Stimulated activated CD4-positive, alpha-beta T cell treated with anti-CD3 and anti-CD28 coated beads, Interleukin-12 subunit alpha, Interleukin-12 subunit beta, amount 100 ng/mL, for 24 hours (primary cell): ENCODE measurements at places on chromosomes 6 and 20.

DNA sequence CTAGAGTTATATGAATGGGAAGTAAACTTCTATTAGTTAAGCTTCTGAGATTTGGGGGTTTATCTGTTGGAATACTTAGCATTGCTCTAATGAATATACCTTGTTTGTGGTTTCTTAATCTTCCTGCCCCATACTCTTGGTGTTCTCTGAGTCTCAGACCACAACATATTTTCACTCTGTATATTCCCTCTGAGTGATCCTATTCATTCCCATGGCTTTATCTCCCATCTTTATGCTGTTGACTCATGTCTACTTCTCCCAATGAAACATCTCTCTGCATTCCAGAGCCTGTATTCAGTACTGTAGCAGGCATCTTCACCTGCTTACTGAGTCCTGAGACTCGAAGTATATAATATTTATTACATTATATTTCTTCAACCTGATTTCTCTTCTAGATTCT is 283.7 kb upstream of the MAP3K7 start:
- no peak for DNase-seq

GRCh38 chr6:3186974-3187382 is 29.6 kb upstream of the TUBB2A start:
- DNase-seq, result no peak

DNA sequence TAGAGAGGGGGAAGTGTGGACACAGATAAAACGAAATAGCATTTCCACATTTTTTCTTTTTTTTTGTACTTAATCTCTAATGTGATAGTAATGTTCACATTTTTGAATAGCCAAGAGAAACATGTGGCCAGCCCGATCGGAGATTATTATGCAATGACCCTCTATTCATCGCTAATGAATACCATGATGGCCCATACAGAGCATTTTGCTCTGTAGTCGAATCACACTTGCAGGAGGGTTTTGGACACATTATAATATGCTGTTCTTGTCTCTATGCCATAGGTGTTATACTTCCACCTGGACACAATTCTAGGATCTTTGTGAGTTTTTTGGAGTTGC is 60.1 kb downstream of the MTHFD1L start:
- DNase-seq, result no peak

DNA sequence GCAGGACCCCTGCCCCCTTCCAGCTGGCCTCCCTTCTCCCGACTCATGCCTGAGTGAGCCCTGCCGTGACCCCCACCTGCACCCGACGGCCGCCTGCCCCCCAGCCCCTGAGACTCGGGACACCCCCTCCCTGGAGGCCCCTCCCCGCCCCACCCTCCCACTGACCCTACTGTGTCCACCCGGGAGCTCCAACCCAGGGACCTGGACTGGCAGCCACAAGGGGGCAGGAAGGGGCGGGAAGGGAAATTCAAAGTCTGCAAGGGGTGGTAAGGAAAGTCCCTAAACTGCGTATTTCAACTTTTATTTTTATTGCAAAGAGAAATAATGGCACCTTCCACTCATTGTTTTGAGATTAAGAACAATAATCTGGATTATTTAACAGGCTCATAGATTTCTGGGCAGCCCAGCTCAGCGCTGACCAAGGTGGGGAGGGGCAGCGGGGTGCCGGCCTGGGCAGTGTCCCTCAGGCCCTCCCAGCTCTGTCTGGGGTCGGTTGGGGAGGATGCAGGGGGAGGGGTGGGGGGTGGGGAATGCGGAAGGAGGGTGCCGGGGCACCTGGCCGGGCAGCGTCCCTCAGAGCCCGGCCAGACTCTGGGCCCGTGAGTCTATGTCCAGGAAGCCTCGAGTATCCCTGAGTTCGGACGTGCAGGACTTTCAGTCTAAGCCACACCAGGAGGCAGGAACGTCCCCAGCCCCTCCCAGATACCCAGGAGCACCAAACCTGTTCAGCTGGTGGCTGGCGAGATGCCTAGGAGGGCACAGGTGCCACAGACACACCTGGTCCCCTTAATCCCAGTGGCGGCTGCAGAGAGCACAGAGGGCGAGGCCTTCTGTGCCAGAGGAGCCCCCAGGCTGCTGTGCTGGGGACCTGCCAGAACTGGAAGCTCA is 1.3 kb upstream of the PTK6 start:
- DNase-seq, result no peak

DNA sequence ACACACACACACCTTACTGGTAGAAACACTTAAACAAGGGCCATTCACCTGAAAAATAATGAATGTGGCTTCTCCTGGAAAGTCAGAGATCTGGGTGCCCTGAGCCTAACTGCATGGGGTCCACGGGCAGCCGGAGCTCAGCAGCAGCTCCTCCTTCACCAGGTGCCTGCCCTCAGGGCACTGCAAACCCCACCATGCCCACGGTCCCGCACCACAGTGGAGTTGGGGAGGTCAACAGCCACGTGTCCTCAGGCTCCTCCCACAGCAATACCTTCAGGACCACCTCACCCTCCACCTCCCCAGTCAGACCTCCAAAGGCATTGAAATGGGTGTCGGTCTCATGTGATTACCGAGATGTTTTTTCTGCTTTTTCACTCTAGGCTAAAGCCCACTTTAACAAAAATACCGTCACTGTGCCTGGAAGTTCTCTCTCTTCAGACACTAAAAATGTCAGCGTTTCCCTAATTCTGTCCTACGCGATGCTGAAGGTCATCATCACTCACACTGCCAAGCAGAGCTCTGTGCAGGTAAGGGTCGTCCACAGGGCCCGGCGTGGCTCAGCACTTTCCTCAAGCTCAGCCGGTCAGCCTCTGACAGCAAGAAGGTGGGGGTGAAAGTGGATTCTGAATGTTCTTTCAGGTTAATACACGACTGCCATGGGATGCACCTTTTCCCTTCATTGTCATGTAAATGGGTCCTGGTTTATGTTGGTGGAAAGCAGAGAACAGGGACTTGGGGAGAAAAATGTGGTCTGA is 48.9 kb downstream of the CDK5RAP1 start:
- no peak for DNase-seq

DNA sequence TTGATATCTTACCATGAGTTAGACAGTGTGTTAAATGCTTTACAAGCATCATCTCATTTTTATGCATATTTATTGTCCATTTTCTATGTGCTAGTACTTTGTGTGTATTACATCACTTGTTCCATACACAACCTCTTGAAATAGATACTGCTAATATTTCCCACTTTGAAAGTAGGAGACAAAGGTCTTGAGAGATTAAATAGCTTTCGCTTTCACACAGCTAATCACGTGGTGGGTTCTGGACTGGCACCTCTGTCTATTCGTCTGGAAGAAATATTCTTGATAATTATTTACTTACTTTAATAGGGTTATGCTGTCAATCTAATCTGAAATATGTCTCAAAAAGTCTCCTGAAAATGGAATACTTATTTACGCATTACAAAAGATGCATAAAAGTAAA is 30.2 kb downstream of the EPHA7 start:
- DNase-seq, result no peak

- no peak for DNase-seq
Observed at GRCh38 chr6:41036186-41036585, 2.8 kb downstream of the UNC5CL start.

DNA sequence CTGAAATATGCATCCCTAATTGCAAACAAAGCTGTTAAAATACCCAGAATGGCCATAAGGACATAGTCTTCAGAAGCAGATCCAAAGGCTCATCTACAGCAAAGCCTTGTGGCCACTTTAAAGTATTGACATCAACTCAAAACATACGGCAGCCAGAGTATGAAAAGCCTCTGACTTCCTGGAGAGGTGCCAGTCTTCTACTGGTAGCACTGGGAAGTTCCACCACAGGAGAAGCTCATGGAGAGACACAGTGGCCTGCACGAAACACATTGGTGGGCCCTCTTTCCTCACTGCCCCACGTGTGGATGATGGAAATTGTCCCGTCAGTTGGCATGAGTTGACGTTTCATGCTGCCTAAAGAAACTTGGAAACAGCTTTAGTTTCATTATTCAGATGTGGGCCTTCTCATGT is 202.6 kb upstream of the HEY2 start:
- DNase-seq, result no peak
